Foreskin keratinocyte (primary cell): ENCODE measurements at places on chromosomes 5 and 9. TPM values are rescaled to one million over a fixed set of nuclear protein-coding genes. Genes with fewer than 3 reads are reported as not detected.

GRCh38 chr9:5643005-5643624 is 14.2 kb downstream of the RIC1 start:
- no peak for DNase-seq

DNA sequence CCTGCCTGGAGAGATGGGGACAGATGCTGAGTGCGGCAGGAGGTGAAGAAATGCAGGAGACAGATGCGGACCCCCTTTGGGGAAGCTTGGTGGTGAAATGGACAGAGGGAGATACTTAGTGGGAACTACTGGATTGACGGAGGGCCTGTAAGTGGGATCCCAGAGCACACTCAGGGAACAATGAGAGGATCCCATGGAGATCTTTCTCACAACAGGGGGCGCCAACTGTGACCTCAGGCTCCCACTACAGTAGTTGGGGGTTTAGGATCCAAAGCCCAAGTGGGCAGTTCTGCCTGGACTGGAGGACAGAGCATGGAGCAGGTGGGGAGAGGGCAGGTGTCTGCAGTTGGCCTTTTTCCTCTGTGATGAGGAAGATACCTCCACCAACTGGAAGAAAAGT is 3.4 kb downstream of the DPM2 start:
- DNase-seq: no peak

The TICAM2 gene
- total RNA-seq: 1.2 and 1.4 TPM in 2 replicates

The CCDC112 gene
- 5.4 and 6.1 TPM in 2 replicates for total RNA-seq

GRCh38 chr5:110112348-110112747 is 422.6 kb downstream of the MAN2A1 start:
- DNase-seq: peak; percentile 74

GRCh38 chr5:29382780-29383179 is 1810.7 kb upstream of the CDH6 start:
- DNase-seq: no peak

- DNase-seq: no peak
Measured at GRCh38 chr5:102625928-102626327, 127.1 kb upstream of the SLCO6A1 start.

The TLX3 gene
- total RNA-seq: not detected in 2 replicates

- no peak for DNase-seq
Measured at GRCh38 chr5:149422366-149423048, 43.4 kb upstream of the IL17B start.

- DNase-seq: peak; percentile 37
Measured at GRCh38 chr5:36079200-36079781, 12.6 kb upstream of the UGT3A2 start.

The HSD17B3 gene
- total RNA-seq: 0.27 TPM in 1 of 2 replicates, not detected in the other

DNA sequence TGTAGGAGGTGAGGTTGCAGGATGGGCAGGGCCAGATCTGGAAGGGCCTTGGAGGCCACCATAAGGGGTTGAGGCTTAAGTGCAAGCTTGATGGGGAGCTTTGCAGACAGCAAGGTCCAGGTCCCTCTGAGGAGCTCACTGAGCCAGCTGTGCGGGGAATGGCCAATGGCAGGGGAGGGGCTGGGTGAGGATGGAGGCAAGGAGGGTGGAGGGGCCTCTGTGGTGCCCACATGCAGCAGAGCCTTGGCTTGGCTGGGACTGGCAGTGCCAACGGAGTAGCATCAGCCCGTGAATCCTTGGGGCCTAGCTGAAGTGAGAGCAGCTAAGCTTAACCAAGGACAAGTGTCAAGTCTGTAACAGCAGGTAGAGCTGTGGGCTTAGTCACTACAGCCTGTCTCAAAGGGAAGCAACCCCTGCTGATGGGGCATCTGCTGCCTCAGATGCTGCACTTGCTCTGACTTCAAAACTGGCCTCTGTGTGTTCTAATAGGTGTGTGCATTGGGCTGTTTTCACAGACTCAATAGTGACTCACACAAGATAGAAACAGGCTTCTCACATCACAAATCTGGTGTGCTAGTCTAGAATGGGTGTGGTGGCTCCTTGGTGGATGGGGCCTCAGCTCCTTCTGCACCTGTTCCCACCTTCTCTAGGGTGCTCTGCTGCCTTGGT is 16.3 kb downstream of the GALNT12 start:
- DNase-seq: peak; percentile 11

DNA sequence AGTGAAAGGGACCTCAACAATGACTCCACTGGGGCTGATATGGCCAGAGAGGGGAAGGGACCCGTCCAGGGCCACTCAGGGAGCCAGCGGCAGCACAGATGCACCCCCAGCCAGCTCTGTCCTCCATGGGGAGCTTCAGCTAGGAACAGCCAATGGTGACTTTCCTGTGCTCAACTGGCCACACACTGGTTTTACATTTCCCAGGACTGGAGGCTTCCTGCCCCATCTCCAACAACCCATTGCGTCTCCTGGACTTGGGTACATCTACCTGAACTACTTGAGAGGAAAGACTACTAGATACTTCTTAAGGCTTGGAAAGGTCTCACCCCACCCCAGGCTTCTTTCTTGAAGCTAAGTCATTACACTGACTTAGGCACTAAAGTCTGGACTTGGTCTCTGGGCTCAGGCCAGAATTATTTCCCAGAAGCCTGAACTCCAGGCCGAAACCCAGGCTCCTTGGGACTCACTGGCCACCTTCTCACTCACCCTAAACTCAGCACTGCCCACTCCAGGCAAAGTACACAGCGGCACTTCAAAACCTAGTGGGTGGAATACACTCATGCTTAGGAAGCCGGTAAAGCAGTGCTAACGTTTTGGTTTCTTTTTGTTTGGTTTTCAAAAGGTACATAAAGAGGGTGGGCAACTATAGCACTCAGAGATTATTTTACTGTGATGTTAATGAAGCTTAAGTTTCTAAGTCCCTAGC is 1.5 kb downstream of the IGFBPL1 start:
- no peak for DNase-seq

- no peak for DNase-seq
Measured at GRCh38 chr5:149014571-149015031, 48.3 kb downstream of the SH3TC2 start.
